AG09319 (cell line): ENCODE measurements at places on chromosomes 13 and 19.

GRCh38 chr13:109706015-109706715 lies 80.2 kb downstream of the IRS2 start:
- DNase-seq: no peak

DNA sequence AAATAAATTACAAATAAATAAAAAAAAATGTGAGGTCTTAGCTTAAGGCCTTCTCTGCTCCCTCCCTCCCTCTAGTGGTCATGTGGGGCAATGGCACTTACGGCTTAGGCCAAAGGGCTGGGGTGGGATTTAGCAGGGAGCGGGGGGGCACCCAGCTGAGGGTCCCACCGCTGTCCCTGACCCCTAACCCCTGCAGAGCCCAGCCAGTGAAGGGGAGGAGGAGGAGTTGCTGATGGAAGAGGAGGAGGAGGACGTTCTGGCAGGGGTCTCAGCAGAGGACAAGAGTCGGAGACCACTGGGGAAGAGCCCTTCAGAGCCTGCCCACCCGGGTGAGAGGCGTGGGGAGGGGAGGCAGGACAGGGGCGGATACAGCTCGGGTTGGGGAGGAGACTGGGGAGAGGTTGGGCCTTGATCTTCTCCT lies 9.3 kb downstream of the MPND start:
- no peak for DNase-seq

DNA sequence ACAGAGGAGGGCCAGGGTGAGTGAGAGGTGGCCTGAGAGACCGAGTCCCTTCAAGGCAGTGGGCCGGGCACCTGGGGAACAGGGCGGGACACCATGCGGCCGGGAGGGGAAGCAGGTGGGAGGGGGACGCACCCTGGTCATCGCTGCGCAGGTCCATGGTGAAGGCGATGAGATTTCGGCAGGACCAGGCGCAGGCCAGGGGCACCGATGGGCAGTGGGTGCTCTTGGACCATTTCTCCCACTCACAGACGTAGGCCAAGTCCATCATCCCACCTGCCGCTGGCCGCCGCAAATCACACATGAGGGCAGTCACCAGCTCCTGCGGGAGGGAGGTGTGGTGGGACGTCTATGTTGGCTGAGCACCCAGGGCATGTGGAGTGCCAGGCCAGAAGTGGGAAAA lies 2.2 kb downstream of the MED16 start:
- no peak for DNase-seq

DNA sequence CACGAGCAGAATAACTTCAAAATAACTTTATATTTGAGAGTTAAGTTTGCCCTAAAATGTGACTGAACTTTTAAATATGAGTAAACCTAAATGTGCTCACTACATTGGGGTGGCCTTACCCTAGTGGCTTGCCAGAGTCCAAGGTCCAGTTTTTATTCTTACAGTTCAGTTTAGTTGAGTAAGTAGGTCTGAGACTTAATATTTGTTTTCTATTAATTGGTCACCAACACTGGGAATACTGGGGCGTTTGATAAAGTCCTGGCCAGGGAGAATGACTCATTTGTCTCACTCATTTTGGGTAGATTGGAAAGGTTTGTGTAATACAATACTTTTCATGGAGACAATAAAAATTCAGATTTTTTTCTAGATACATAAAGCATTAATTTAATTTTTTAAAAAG lies 127.8 kb upstream of the SPATA13 start:
- no peak for DNase-seq

DNA sequence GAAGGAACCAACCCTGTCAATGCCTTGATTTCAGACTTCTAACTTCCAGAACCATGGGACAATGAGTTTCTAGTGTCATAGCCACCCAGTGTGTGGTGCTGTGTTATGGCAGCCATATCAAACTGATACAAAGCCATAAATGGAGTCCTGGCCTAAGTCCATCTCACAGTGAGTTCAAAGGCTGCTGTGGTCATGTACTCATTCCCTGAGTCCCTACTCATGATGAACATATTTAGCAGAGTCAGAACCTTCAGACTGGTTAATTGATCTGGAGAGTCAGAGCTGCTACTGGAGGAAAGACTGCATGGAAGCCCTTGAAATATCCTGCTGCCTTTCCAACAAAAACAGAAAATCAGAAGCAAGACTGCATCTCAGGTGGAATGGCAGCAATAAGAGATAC lies 39.2 kb upstream of the CSNK1A1L start:
- DNase-seq: no peak

DNA sequence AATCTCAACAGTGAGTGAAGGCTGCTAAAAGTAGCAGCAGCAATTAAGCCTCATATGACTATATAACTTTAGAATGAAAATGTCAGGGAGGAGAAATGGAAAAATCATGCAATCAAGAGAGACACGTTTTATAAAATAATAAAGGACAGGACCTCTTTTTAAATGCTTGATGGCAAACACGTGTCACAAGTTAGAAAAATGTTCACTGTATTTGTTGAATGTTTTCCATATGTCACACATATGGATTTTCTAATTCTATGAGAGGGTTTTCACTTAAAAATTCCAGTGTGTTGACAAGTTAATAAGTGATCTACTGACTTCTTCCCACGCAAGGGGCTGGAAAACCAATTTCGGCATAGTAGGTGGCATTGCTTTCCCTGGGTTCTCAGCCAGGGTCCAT lies 27.7 kb upstream of the KCTD12 start:
- no peak for DNase-seq
